Astrocyte (in vitro differentiated cells and primary cell): ENCODE measurements at places on chromosomes 5 and 9. TPM values are rescaled to one million over a fixed set of nuclear protein-coding genes. Genes with fewer than 3 reads are reported as not detected.

- H3K27me3 ChIP-seq: no peaks in the 10 kb centered on the region
- no peak overlapping the region for H3K27ac ChIP-seq
- H3K4me1 ChIP-seq: no peaks in the 10 kb centered on the region
- no peak overlapping the region for H3K4me3 ChIP-seq
- H3K36me3 ChIP-seq: no peaks in the 10 kb centered on the region
Observed at GRCh38 chr5:151541571-151541970, 49.6 kb downstream of the FAT2 start.

- no peaks in the 10 kb centered on the region for H3K4me1 ChIP-seq
- no peaks in the 10 kb centered on the region for H3K27me3 ChIP-seq
- no peak for DNase-seq
- no peaks in the 10 kb centered on the region for H3K36me3 ChIP-seq
Observed at GRCh38 chr9:99563364-99563763, 258.3 kb upstream of the NR4A3 start.

DNA sequence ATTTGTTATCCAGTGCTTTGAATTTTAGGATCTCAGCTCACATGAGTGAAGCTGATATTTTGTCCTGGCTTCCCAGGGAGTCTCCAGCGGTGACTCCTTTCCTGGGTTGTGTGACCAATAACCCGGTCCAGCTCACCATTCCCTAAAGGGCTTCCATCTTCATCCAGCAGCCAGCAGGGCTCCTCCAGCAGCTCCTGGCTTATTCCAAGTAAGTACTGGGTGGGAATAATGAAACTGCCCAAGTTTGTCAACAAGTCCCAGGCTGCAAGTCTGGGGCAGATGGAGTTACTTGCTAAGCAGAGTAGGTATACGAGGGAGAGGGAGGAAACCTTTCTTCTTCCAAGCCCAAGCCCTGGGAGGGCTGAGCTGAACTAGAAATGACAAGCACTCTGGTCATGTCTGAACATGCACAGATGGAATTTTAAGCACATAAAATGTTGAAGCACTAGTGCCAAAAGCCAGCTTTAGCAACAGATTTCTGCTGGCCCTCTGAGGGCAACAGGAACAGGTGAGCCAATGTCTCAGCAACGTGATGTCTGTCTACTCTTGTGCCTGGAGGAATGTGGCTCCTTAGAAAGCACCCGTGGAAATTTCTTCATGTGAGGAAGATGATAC lies 153.7 kb upstream of the DAPK1 start:
- H3K4me3 ChIP-seq: no peak overlapping the region
- peak; percentile 12 for DNase-seq
- H3K27ac ChIP-seq: no peak overlapping the region

The PDE6A gene
- total RNA-seq: 0.14 and 0.17 TPM in 2 replicates

DNA sequence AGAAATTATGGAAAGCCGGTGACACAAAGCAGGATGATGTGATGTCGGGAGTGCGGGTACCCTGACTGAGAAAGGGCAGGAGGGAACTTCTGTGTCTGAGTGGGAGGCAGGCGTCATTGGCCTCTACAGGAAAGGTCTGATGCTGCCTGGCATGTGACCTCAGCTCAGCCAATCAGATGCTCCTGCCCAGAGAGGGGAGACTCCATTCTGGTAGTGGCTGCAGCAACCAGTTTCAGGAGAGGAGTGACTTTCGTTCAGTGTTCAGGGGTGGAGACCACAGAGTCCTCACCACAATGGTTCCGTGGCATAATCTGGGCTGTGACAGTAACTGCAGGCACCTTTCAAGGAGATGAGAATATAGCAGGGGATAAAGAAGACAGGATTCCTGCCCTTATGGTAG lies 6.7 kb upstream of the SFXN1 start:
- no peaks in the 10 kb centered on the region for H3K36me3 ChIP-seq
- no peak for DNase-seq
- H3K4me1 ChIP-seq: no peaks in the 10 kb centered on the region
- H3K4me3 ChIP-seq: no peak overlapping the region
- H3K27me3 ChIP-seq: peaks cover 11% of the 10 kb centered on the region

DNA sequence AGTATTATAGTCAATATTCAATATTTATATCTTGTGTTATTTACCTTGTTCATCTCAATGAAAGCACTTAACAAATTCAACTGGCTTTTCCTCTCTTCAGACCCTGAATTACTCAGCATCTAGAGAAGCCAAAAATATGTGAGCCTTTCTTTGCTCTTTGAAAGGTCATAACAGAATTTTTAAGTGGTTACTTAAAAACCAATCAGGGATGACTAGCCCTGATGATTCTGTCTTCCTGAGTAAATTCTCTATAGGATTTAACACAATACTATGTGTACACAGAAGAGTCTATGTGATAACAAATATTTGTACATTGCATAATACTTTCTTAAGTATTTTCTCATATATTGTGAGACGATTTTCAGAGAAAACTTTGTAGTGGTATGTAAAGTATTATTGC lies 546.3 kb downstream of the MAT2B start:
- no peak overlapping the region for H3K27ac ChIP-seq
- no peaks in the 10 kb centered on the region for H3K4me1 ChIP-seq
- H3K36me3 ChIP-seq: no peaks in the 10 kb centered on the region
- no peaks in the 10 kb centered on the region for H3K27me3 ChIP-seq
- no peak overlapping the region for H3K4me3 ChIP-seq
